Stimulated activated CD4-positive, alpha-beta T cell treated with anti-CD3 and anti-CD28 coated beads, Interleukin-15, amount 100 ng/mL, for 24 hours (primary cell): ENCODE measurements at places on chromosomes 3 and 15.

DNA sequence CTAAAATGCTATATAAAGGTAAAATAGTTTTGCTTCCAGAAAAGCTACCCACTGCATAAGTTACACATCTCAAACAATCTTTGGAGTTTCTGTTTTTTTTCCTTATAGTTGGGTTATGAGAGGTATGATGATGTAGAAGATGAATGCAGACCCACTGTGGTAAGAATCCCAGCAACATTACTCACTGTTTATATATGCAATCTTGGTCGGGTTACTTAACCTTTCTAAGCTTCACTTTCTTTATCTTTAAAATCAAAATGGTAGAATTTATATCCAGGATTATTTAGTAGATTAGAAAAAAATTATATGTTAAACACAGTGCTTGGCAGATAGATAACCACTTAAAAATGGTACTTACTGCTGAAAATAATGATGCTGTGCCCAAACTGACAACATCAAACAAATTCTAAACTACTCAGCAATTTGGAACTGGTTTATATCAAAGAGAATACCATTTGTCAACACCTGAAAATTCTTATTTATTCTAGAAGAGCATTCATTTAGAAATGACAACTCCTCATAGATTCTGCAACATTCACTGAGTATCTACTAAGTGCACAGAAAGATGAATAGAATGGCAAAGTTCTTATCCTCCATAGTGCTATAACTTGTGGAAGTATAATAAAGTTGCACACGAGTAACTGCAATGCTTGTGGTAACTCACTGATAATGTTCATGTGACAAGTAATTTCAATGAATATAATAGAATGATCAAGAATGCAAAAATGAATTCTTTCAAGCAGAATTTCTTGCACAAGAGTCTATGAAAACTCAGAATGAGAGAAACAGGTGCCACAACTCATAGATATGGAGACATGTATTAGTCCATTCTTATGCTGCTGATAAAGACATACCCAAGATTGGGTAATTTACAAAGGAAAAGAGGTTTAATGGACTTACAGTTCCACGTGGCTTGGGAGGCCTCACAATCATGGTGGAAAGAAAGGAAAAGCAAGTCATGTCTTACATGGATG is 129.0 kb upstream of the SLC7A14 start:
- no peak for DNase-seq

DNA sequence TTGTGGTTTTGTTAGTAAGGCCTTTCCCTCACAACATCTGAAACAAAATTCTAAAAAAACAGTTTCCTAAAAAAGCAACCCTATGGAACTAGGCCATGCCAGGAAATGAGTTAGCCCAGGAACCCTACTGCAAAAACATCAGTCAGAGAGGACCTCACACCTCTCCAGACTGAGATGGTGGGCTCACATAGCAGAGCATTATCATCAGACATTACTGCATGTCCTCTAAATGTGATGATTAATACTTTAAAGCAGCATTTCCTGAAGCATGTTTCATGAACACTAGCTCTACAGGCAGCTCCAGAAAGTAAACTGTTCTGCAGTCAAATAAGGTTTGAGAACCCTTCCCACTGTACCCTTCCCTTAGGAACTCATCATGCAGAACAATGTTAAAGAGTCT is 232.3 kb upstream of the MRPL3 start:
- DNase-seq, result no peak

- no peak for DNase-seq
Measured at GRCh38 chr3:159473206-159473605, 515.4 kb upstream of the IL12A start.

DNA sequence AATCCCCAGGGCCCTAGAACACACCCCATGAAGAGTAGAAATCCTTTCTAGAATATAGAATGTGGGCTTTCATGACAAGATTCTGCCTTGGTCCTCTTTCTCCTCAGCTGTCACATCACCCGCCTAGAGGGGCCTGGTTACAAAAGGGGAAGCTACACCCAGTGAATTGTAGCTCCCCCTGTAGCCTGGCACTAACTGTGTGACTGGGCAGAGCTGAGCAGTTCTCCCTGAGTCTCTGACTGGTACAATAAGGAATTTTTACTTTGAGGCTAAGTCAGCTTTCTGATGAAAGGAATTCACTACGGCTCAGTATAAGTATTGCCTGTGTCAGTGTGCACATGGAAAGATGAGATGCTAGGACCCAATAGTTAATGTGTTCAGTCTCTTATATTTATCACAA is 28.7 kb upstream of the ZNF148 start:
- DNase-seq, result no peak

- DNase-seq, result no peak
Measured at GRCh38 chr15:39644136-39644535, 63.3 kb downstream of the THBS1 start.

DNA sequence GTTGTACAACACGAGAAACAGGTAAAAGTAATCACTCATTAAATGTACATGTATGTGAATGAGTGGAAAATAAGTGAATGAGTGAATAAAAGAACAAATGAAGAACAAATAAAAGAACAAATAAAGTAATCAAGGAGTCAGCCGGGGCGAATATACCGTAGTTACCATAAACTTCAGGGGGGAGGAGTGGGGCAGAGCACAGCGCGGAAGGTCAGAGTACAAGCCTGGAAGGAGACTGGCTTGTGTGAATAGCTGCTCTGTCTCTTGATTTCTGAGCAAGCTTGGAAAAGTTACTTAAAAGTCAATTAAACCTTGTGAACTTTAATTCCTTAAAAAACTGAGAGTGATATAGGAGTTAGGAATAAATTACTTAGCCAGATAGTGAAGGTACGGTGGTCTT is 466.5 kb upstream of the CNTN4 start:
- DNase-seq, result no peak

DNA sequence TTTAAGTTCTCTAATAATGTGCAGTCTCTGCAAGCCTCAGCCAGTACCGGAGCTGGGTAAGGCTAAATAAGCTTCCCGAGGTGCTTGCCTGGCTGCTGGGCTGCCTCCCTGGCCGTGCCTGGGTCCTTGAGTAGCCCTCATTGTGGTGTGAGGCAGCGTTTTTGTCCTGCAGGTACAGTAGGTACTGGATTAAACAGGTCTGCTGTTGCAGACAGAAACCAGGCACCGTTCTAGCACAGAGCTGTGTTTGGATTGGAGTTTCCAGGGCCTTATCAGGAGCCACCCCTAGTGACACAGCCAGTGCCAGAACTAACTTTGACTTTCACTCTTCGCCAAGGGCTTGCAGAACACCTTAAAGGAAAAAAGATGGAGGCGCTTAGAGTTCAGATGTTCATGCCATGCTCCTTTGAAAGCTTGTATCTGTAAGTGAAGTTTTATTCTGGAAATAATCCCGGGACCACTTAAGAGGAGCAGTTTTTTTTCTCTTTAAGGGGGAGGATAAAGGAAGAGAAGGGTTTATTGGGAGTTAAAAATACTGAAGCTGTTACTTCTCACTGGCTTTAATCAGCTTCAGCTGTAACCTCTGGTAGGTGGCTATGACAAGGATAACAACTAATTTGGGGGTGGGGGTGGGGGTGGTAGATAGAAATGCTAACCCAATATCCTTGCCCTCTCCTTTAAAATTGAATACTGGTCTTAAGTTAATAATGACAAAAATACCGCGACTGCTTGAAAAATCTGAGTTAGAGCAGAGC is 126.8 kb downstream of the MITF start:
- DNase-seq, result no peak
